SW480 (cell line): ENCODE measurements at places on chromosomes 5 and 9.

DNA sequence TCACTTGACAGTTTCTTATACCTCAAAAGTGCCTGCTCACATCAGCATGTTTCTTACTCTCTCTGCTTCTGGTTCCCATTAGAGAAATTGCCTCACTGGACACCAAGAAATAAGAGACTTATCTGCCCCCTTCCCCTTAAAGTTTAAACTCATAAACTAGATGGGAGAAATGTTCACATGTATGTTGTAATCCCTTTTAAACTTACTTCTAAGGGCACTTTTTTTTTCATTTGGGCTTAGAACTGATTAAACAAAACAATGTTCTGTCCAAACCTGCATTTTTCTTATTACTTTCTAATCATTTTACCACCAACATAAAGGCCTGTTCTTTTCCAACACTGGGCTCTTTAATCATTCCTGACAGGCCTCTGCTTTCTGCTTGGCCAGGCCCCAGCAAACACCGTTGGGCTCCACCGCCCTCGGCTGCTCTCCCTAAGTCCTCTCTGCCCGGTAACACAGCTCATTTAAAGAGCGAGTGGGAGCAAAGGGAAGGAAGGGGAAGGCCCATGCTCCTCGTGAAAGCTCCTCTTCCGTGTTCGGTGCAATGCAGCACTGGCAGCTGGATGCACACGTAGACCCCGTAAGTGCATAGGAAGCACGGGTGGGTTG lies 53.4 kb downstream of the ROR2 start:
- DNase-seq, result no peak

GRCh38 chr9:116166713-116167112 lies 13.1 kb downstream of the PAPPA start:
- no peak for DNase-seq

- no peak for DNase-seq
Measured at GRCh38 chr9:113057193-113057592, 669 bp upstream of the ZFP37 start.

- DNase-seq, result no peak
Measured at GRCh38 chr9:100090880-100091279, 7.9 kb downstream of the ERP44 start.

- no peak for DNase-seq
Measured at GRCh38 chr5:157582731-157583620, 7.4 kb upstream of the ADAM19 start.
